ENCODE measurements at places on chromosomes 3 and 15.
A peak's percentile ranks its signal among the peaks of the same experiment; 100 is the strongest.

DNA sequence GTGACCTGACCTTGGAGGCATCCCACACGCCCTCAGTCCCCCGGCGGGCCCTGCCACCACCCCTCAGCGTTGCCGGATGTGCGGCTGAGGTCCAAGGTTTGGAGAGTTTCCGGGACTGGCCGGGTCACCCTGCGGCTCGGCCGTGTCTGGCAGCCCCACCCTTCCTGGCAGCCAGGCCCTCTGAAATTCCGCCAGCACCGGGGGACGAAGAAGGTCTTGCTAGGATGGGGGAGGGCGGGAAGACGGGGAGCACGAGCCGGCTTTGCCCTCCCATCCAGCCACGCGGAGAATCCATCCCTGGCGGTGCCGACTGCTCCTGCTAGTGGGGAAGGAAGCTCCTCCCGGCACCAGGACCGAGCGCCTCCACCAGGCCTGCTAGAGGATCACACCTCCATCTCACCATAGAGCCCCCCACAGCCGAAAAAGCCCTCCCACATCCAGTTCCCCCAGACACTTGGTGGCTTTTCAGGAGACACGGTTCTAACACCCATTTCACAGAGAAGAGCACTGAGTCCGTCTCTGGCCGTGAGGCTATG, 81.5 kb downstream of the CPN2 start:
- DNase-seq: peak; percentile 94

DNA sequence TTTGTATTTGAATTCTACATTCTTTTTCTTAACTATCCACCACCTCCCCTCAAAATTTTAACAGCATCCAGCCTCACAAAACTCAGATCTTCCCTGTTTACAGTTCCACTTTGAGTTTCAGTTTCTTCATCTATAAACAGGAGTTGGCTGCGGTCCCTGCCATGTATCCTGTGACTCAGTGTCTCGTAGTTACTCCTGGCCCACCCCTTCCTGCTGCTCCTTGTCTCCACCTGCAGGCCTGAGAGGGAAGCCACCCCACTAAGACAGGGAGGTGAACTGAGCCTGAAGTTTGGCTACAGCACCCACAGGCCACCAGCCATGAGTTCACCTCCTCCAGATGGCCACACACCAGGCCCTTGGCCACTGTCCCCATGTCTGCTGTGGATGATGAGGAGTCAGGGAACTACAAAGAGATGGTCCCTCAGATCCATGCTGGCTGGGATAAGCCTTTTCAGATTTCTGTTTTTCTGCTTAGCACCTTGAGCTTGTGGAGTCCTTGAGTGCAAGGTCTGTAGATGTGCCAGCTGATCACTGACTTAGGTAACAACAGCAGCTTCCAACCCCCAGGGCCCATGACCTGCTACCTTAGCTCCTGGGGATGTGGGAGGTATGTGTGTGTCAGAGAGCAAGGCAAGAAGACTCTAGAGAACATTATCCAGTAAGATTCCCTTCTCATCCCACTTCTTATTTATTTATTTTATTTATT, 37.5 kb downstream of the CD86 start:
- DNase-seq: no peak

- DNase-seq: no peak
Measured at GRCh38 chr3:13717222-13717895, 162.5 kb downstream of the WNT7A start.

DNA sequence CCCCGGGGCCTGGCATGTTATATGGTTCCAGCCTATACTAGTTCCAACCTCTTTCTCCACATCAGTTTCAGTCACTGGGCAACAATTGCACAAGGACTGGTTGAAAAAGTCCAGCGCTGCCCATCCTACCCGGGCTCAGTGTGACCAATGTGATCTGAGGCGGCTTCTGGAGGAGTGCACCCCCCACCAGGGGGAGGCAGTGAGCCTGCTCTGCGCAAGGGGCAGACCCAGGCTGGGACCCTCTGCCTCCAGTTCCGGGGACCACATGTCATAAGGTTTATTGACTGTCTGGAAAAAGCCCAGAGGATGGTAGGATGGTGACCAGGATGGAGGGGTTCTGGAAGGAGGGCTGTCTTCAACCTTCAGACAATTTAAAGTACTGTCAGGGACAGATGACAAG, 25.6 kb upstream of the NR2E3 start:
- DNase-seq: no peak

DNA sequence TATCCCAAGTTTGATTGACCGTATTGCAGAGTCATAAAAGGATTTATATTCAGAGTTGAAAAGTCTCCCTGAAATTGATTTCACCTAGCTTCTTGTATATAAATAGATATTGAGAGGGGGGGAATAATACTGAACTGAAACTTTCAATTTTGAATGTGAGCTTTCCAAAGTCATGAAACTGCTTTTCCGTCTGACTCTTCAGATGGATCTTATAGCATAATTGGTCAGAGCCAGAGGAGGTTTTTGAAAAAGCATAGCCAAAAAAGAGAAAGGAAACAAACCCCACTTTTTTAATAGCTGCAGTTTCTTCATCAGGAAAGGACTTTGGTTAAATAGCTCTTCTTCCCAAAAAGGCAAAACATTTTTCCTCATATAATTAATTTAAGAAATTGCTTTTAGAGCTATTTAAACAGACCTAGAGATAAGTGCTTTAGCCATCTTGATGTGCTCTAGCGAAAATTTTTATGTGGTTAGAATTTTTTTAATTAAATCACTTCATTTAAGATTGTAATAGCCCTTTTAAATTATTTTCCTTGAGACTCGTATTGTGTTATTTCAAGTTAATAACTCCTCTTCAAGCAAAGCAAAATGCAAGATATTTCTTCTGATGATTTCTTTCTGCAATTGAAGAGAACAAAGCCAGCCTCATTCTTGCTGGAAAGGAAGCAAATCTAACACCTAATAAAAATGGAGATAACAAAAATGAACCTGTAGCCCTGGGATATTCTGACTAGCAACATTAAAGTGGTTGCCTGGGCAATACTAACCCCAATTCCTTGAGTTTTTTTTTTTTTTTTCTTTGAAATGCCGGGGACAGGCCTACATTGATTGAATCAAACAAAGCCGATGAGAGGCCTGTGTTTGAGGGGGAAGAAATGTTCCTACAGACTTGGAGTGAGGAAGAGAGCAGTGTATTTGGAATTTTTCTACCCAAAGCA, 173.6 kb downstream of the PTPRG start:
- no peak for DNase-seq

DNA sequence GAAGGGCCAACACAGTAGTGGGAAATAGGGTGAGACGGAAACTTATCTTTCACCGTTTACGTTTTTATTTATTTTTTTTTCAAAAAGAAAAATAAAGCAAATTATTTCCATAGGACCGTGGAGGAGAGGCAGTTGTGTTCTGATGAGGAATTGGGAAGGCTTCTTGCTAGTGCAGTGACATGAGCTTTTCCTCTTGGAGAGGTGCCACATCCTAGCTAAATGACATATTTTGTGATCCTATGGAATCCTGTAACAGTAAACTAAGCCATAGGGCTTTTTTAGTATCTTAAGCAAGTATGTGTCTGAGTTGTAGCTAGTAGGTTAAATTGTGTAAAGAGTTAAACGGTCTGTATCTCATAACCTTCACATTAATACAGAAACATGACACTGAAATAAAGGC, 609.9 kb downstream of the RBMS3 start:
- no peak for DNase-seq

DNA sequence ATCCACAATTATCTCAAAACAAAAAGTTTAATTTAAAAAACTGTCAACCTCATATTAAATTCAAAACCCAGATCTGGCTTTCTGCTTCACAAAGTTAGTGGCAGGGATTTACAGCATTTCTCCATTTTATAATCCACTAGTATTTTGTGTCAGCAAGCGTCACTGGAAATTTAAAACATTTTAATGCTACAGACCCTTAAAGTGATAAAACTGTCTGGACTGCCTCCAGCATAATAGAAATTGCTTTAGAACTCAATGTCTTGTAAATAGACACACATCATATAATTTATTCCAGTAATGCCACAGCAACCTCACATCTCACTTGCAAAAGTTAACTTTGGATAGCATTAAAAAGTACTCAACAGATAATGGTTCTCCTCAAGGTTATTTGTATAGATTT, 116.1 kb downstream of the ULK4 start:
- DNase-seq: no peak

DNA sequence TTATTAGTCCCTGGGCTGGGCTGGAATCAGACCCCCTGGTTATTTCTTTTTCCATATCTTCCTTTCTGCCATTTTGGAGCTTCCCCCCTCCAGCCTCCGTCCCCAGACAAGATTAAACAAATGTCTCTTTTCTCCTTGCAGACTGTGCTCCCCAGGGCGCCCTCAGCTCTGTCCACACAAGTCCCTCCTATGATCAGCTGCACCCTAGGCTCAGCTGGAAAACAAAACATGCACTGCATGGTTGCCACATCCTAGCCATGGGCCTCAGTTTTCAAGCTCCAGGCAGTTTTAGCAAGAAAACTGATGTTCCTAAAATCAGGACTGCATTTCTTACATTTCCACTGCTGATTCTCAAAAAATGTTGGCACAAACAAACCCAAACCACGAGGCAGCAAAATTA, 23.5 kb upstream of the RFTN1 start:
- no peak for DNase-seq

DNA sequence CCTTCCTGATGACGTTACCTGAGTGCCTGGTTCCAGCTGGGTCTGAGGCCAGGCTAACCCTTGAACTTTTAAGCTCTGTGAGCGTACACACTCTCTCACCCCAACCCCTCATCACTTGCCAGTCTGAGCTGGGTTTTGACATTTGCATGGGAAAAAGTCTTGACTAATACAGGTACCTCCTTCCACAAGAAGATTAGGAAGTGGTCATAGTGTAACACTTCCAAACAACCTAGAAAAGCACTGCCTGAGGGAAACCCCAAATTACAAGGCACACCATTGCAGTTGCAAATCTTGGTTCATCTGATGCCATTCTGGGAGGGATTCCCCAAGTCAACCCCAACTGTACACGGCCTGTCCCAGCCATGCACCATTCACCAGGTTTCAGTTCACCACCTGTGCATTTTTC, 499.8 kb downstream of the FOXP1 start:
- no peak for DNase-seq

DNA sequence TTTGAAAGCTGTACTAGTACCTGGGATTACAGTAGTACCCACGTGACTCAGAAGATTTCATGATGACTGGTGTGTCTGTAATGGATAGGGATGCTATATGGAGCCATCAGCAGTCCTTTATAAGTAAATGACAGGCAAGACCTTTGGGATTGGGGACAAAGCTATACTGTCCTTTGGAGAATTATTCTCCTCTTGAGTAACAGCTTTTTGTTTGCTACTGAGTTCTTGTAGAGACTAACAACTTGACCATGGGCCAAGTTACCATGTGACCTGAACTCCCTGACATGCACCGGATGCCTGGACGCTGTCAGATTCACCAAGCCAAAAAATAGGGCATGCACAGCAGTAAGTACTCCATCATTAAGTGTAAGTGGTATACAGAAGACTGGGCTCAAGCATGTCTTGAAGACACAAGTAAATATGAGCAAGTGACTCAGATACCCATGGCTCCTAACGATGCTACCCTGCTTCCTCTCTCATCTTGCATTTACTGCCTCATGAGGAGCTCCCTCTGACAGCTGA, 12.9 kb downstream of the SEC11A start:
- DNase-seq: peak; percentile 69

DNA sequence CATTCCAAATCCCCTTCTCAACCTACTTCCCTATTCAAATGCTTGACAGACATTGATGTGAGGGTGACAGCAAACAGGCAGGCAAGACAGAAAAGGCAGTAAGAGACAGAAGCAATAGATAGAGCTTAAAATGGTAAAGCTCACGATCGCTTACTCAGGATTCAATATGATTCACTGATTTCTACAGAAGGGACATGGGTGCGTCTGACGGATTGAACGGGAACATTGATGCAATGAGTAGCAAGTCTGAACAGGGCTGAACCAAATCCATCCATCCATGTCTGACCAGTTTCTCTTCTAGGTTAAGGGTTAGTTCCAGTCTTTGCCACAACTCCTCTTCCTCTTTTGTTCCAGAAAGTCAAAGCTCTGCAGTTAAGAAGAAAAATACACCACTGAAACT, 35.1 kb downstream of the P2RY1 start:
- no peak for DNase-seq

- DNase-seq: no peak
Measured at GRCh38 chr15:36271048-36271447, 308.4 kb upstream of the CDIN1 start.

DNA sequence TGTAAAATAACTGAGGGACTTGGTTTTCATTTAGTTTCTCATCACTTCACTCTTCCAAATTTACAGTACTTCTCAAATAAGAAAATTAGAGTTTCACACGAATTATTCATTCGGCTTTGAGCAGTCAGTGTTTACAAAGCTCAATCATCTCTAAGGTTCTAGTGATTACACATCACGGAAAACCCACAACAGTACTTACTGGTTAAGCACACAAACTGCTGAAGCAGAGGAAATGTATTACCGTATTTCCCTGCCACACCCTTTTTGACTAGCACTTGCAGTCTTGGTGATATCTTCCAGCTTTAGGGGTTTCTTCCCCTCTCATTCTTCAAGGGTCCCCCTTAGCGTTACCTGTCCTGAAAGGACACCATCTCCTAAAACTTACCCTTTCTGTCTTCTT, 164.8 kb upstream of the CDIN1 start:
- no peak for DNase-seq

GRCh38 chr15:35182841-35183479, 97.9 kb upstream of the NANOGP8 start:
- DNase-seq: no peak

- DNase-seq: no peak
Measured at GRCh38 chr15:46677491-46677890, 1039.8 kb upstream of the SEMA6D start.

DNA sequence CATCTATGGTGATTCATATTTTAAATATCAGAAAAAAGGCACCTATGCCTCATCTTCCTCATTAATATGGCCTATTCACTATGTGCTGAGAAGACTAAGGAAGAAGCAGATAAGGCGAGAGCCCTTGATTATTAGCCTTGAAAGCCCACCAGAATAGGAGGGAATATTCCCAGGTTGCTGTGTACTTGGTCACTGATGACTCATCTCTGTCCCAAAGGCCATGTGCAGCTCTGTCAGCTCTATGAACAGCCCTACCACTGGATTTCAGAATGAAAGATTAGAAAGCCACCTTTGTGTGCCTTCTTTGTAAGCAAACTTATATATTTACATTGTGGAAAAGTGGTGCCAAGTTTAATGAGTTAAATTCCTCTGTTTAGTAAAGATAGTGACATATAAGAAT, 211.5 kb downstream of the NFKBIZ start:
- DNase-seq: no peak

DNA sequence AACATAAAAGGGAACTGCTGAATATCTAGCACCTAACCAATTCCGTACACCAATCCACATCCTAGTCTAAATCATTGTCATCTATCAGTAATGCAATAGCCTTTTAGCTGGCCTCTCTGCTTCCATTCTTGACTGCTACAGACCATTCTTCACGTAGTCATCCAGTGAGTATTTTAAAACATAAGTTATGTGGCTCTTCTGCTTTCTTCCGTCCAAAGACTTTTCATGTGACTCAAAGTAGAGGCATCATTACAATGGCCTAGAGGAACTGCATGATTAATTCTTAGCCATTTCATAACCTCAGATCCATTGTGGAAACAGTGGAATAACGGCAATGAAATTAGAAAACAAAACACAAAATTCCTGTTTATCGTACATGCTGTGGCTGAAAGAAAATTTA, 88.9 kb upstream of the CBLB start:
- DNase-seq: no peak
